ENCODE measurements at places on chromosomes 1 and 21.

DNA sequence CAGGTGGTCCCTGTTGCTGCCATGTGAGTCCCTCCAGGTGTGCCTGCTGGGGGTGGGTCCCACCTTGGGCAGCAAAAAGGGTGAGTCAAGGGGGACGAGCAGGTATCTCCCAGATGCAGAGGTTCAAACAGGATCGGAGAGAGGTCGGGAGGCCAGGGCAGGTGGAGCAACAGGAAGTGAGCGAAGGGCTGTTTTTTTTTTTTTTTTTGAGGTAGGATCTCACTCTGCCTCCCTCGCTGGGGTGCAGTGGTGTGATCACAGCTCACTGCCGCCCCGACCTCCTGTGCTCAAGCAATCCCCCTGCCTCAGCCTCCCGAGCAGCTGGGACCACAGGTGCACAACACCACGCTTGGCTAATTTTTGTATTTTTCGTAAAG, 39.4 kb downstream of the SLC2A7 start:
- DNase-seq: no peak

DNA sequence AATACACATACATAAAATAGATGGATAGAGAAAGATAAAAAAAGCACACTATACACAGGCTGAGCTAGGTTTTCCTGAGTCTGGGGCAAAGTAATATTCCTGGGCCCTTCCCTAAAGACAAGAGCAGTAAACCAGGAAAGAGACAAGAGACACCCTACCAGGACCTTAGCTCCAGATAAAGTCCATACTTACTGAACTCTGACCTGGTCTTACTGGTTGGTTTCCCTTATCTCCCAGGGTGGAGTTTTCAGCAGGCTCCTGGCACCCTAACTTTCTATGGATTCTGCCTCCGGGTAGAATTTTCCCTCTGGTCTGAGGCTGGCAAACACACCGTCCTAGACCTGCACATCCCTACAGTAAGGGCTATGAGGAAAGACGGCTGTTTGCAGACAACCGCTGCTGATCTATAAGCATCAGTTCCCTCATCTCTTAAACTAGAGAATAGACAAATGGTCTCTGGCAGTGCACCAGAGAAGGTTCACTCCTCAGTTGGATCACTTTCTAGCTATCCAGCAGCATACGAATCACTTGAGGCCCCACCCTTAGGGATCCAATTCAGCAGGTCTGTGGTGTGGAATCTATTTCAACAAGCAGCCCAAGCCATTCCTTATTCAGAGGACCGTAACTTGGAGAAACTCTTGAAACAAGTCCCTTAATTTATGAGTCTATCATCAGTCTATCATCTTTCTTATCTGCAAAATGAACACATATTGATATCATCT, 52.0 kb downstream of the ARHGEF11 start:
- DNase-seq: no peak

DNA sequence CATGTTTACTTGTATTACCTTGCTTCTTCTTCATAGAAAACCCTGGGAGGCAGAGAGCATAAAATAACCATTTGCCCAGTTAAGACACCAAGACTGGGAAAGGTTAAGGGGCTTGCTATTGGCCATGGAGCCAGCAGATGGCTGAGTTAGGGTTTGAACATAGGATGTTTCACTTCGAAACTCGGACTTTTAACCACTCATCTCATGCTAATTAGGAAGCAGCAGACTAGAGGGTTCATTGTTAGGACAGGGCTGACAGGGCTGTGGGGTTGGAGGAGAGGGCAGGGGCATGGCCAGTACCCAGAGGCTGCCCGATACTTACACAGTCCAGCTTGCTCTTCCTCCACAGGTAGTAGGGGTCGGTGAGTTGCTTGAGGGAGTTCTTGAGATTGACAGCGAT, 17.0 kb downstream of the SLC26A9 start:
- DNase-seq: no peak

DNA sequence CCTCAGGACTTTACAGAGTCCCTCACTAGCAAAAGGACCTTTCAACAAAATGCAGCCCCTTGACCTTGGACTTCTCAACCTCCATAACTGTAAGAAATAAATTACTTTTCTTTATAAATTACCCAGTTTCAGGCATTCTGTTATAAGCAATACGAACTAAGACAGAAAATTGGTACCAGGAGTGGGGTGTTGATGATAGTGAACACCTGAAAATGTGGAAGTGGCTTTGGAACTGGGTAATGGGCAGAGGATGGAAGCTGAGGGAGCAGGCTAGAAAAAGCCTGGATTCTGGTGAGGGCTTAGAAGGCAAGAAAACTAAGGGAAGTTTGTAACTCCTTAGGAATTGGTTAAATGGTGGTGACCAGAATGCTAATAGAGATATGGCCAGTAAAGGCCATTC, 46.8 kb downstream of the DSCAM start:
- DNase-seq: no peak

- DNase-seq: no peak
Observed at GRCh38 chr21:35506771-35507170, 457.7 kb upstream of the RUNX1 start.

- DNase-seq: no peak
Observed at GRCh38 chr1:52037402-52037814, 3.8 kb upstream of the KTI12 start.

DNA sequence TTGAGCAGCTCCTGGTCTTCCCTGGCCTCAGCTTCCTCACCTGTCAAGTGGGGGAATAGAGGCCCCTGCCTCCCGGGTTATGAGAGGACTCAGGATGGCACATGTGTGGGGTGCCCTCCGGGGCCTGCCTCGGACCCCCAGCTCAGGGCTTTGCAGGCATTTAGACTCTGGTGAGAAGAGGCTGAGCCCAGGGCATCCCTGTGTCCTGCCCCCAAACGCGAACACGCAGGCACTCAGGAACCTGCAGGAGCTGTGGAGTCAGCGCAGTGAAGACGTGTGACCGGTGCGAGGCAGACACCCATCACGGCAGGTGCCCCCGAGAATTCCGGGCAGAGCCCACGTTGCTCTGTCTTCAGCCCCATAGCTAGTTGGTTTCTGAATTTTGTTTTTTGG, 5.5 kb upstream of the PEX10 start:
- no peak for DNase-seq

GRCh38 chr21:37072274-37072987, 440 bp downstream of the PIGP start:
- DNase-seq: peak; percentile 94

DNA sequence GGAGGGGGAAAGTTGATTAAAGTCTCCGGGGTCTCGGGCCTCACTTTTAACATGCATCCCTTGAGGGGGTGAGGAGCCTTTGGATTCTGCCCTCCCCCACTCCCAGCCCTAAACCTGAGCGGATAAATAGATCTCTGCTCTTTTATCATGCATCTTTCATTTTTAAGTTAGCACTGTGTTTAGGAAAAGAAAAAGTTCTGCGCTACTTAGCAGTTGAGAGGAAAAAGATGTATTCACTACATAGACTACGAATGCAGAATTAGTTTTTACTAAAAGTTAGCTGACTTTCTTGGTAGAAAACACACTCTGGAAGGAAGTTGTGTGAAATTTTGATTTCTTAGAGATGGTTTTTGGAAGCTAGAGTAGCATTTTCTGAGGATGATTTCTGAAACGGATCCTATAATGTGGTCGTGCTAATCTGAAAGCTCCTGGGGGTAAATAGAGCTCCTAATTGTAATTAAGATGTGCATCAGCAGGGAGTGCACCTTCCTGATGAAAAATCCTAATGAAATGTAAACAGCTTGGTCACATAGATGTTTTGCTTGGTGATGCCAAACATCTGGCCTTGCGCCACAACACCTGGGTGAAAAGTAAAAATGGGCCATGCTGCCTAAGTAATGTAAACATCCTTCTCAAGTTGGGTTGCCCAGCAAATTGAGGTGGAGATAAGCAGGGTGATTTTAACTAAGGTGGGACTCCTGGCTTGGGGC, 1.8 kb downstream of the ROR1 start:
- no peak for DNase-seq

DNA sequence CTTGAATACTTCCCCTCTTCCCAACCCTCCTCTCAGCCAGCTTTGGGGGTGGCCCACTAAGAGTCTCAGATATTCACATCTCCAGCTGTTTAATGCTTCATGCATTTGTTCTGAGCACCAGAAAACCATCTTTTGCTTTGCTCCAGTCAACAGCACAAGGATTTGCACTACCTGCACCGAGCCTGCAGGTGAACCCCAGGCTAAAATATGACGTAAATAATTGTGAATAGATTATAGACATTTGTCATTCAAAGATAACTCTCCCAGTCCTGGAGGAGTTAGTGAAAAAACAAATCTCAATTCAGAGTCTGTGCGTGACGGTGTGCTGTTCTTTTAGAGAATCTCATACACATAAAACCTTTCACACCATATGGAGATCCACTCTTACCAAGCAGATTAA, 7.4 kb downstream of the CD247 start:
- DNase-seq: no peak

DNA sequence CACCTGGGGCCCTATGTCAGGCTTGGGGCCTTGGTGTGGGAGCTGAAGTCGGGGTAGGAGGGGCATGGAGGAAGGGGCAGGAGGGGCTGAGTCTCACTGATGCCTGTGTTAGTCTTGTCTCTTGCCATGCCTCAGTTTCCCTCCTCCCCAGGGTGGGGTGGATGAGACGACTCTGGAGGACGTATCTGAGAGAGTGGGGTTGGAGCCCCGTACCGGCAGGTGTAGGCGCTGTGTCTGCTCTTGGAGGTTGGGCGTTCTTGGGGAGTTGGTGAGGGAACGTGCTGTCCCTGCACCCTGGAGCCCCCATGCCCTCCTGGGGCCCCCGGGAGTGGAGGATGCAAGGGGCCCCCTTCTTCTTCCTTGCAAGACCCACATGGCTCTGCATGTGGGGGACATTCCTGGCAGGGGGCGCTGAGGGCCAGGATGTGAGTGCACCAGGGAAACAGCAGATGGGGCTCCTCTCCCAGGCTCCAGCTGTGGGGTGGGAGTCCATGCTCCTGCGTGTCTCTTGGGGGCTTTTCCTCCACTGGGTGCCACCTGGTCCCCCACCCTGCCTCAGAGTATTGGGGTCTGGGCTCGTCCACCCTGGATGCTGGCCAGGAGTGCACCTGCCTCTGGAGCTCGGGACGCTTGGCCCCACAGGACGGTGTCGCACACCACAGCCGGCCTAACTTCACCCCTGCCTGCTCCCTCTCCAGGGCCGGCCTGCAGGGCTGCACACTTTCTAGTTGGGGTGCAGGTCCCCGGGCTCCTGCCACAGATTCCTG, 1.4 kb upstream of the TNFRSF14 start:
- DNase-seq: no peak

DNA sequence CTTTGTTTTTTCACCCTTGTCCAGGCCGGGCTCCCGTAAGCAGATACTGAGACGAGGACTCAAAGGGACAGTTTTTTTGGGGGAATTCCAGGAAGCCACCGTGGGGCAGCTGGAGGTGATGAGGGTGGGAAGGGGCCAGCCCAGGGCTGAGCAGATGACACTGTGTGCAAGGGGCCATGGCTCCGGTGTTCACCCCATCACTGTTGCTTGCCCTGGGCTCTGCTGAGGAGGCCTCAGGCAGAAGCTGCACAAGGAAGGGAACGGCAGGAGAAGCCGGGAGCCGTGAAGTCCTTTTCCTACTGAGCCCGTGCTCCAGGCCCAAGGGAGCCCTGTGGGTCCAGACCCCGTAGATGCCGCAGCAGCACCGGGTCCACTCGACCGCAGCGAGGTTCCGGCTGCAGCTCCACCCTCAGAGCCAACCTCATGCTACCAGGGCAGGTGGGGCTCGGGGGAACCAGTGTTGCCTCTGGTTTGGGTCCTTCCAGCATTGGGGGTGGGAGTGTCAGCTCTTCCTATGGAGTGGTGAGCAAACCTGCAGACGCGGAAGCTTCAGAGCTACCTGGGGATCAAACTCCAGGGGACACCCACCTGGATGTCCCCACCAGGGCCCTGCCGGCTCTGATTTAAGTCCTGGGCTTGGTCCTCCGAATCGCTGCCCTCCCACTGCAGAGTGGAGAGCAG, 4.3 kb upstream of the CALML6 start:
- no peak for DNase-seq

- no peak for DNase-seq
Observed at GRCh38 chr1:25004355-25004754, 74.3 kb upstream of the RUNX3 start.

DNA sequence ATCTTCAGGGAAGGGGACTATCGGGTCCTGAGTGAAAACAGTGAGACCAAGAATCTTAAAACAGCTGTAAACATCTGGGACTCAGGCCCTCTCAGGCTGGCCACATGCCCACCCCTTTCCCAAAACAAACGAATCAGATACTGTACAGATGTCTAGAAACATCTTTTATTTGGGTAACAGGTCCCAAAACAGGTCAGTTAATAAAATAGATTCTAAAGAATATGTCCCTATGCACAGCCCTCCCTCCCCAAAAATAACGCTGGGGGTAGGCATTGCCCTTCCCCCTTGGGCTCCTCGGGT, 499 bp upstream of the CRTC2 start:
- DNase-seq: no peak

DNA sequence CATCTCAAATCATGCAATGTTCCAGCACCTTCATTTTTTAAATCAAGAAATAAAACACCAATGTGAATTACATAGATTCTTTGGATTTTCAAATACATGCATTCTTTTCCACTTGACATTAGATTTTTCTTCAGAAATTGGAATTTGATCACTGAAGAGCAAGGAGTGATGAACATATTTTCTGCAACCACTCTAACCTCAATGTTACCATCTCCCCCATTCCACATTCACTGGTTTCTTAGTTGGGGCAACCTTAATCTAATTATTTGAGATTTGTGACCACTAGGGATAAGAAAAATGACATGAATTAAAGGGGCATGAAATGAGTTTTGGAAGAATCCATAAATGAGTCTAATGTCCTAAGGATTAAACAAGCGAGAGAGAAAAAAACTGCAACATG, 168.7 kb upstream of the NR5A2 start:
- no peak for DNase-seq

- no peak for DNase-seq
Observed at GRCh38 chr21:35711661-35712060, 348.7 kb downstream of the SETD4 start.

DNA sequence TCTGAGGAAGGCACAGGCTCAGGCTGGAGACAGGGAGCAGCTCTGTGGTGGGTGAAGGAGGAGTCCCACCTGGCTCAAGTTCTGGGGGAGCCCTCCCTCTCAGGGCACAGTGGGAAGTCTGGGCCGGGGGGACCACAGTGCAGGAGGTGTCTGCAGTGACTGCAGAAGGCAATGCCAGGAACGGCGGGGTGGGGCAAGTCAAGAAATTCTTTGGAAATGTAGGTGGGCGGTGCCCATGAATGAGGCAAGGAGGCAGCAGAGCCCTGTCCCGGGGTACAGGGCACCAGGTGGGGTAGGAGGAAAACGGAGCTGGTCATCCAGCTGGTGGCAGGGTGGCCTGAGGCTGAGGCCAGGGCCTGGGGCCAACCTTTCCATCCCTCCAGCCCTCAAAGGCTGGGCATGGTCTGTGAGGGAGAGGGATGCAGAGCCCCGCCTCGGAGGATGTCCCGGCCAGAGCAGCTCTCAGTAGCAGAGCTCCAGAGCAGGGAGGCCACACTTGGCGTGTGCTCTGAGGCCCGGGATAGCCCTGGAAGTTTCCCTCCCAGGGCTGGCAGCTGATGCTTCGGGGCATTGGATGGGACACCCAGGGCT, 4.7 kb downstream of the TFF3 start:
- no peak for DNase-seq

- no peak for DNase-seq
Observed at GRCh38 chr21:25558123-25558522, 49.2 kb downstream of the MRPL39 start.

Measured in C1 segment of cervical spinal cord (tissue), 14 donors.